ENCODE measurements at places on chromosomes 5 and 9. TPM values are rescaled to one million over a fixed set of nuclear protein-coding genes. Genes with fewer than 3 reads are reported as not detected.

Gene EFNA5
- 12.4 TPM for total RNA-seq

Gene GCNT4
- 1.9 TPM for total RNA-seq

GRCh38 chr9:16870596-16871335, at the start of gene BNC2:
TSS of gene BNC2 (minus strand) at chr9:16870670. CDS start at chr9:16870648, 22 bp downstream.
- H3K27ac ChIP-seq: no peak within 1 kb of the TSS
- DNase-seq: peak; percentile 82
- H3K36me3 ChIP-seq: no peaks in the 10 kb centered on the region
- peak within 1 kb of the TSS; percentile 52 for H3K4me3 ChIP-seq
- peaks cover 15% of the 10 kb centered on the region for H3K4me1 ChIP-seq

Gene SLC4A9
- total RNA-seq: 0.11 TPM

GRCh38 chr9:95009459-95009858, 283.0 kb downstream of the AOPEP start:
- no peak overlapping the region for H3K27ac ChIP-seq
- no peak for DNase-seq
- H3K36me3 ChIP-seq: peaks cover 4% of the 10 kb centered on the region
- H3K4me1 ChIP-seq: peaks cover 5% of the 10 kb centered on the region
- H3K27me3 ChIP-seq: no peaks in the 10 kb centered on the region

Gene ASTN2
- total RNA-seq: 7.0 TPM

GRCh38 chr5:168408561-168409305, 77.5 kb upstream of the RARS1 start:
- DNase-seq: peak; percentile 39
- H3K27ac ChIP-seq: no peak overlapping the region
- no peak overlapping the region for H3K4me3 ChIP-seq
- H3K36me3 ChIP-seq: no peaks in the 10 kb centered on the region

GRCh38 chr5:91361055-91361701, 21.9 kb downstream of the ARRDC3 start:
- no peak overlapping the region for H3K4me3 ChIP-seq
- no peaks in the 10 kb centered on the region for H3K36me3 ChIP-seq
- H3K27ac ChIP-seq: no peak overlapping the region
- no peaks in the 10 kb centered on the region for H3K4me1 ChIP-seq

- no peak for DNase-seq
- H3K27ac ChIP-seq: peak overlapping the region; percentile 69
- H3K4me1 ChIP-seq: peaks cover 4% of the 10 kb centered on the region
- H3K27me3 ChIP-seq: no peaks in the 10 kb centered on the region
- no peaks in the 10 kb centered on the region for H3K36me3 ChIP-seq
- H3K4me3 ChIP-seq: no peak overlapping the region
Observed at GRCh38 chr9:126363847-126364671, 37.4 kb downstream of the MVB12B start.

DNA sequence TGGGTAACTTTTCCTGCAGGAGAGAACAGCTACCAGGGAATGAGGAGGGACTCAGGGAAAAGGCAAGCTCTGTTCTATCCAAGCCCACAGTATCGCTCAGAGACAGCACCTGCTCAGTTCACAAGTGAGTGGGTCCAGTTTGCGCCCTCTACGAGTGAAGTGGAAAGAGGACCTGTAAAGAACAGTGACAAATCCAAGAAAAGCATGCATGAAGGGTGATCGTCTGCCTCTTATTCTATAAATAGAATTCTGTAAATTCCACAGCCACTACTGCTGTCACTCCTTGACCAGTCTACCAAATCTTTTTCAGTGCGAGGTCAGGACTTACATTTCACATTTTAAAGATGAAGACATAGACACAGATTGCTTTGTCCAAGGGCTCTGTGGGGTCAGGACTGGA, 117.5 kb downstream of the ENTREP1 start:
- DNase-seq: no peak
- no peaks in the 10 kb centered on the region for H3K27me3 ChIP-seq
- no peak overlapping the region for H3K4me3 ChIP-seq
- H3K27ac ChIP-seq: no peak overlapping the region
- peaks cover 4% of the 10 kb centered on the region for H3K36me3 ChIP-seq

DNA sequence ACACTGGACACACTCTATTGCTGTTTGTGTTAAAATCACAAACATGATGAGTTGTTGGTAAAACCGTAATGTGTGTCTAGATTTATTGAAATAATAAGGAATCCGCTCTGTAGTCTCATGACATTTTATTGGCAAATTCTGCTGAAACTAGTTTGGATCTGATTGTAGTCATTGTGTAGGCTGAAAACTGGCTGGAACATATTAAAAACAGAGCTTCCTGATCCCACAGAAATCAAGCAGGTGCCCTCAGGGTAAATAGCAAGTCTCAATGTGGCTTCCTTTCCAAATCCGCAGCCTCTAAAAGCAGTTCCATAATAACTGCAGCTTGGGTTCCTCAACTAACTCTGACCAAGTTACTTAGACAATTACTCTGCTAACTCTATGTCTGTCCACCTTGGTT, 427.5 kb upstream of the KIF2A start:
- no peaks in the 10 kb centered on the region for H3K27me3 ChIP-seq
- no peak overlapping the region for H3K4me3 ChIP-seq
- H3K4me1 ChIP-seq: no peaks in the 10 kb centered on the region

- H3K4me1 ChIP-seq: no peaks in the 10 kb centered on the region
- H3K4me3 ChIP-seq: no peak overlapping the region
- no peaks in the 10 kb centered on the region for H3K36me3 ChIP-seq
- H3K27me3 ChIP-seq: no peaks in the 10 kb centered on the region
- H3K27ac ChIP-seq: no peak overlapping the region
- DNase-seq: no peak
Observed at GRCh38 chr9:84748112-84748511, 78.6 kb downstream of the NTRK2 start.

- no peak for DNase-seq
- H3K4me1 ChIP-seq: peaks cover 2% of the 10 kb centered on the region
- no peak overlapping the region for H3K4me3 ChIP-seq
- H3K27ac ChIP-seq: no peak overlapping the region
Observed at GRCh38 chr5:161105525-161105924, 253.5 kb upstream of the ATP10B start.

DNA sequence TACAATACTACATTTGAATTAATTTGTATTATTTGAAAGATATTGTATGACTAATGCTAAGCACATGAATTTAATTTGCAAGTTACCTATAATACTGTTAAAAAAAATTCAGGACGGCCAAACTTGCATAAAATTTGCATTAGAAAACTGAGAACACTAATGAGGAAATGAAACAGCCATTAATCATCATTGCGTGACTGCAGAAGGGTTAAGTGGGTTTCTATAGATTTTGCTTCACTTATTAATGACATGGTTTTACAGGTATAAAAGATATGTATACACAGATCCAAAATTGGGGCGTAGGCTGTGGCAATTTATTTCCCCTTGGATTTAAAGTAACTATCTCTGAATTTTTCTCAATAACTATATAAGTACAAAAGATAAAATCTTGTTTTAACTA, 882.6 kb downstream of the PTPRD start:
- H3K27ac ChIP-seq: no peak overlapping the region
- no peak for DNase-seq
- no peaks in the 10 kb centered on the region for H3K27me3 ChIP-seq
- no peaks in the 10 kb centered on the region for H3K4me1 ChIP-seq

DNA sequence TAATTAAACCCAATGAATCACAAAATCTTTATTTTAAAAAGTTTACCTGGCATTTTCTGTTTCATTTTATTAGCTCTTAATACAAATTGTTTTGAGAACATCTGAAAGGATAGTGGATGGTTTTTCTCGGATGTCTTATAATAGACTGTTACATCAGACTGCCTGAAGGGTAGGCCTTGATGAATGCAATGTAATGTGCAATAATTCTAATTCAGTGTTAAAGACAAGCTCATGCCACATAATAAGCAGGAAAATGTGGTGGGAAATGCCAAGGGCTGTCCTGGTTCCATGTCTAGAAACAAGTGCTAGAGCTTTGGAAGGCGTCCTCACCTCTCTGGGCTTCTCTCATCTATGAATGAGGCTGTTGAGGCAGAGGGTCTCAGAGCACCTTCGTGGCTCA, 148.1 kb downstream of the DEPDC1B start:
- no peak overlapping the region for H3K27ac ChIP-seq
- no peak overlapping the region for H3K4me3 ChIP-seq
- no peak for DNase-seq
- H3K4me1 ChIP-seq: no peaks in the 10 kb centered on the region
- no peaks in the 10 kb centered on the region for H3K27me3 ChIP-seq

- H3K4me3 ChIP-seq: no peak overlapping the region
- no peak for DNase-seq
- H3K36me3 ChIP-seq: no peaks in the 10 kb centered on the region
- no peaks in the 10 kb centered on the region for H3K27me3 ChIP-seq
Observed at GRCh38 chr5:45017568-45017967, 208.8 kb downstream of the MRPS30 start.

DNA sequence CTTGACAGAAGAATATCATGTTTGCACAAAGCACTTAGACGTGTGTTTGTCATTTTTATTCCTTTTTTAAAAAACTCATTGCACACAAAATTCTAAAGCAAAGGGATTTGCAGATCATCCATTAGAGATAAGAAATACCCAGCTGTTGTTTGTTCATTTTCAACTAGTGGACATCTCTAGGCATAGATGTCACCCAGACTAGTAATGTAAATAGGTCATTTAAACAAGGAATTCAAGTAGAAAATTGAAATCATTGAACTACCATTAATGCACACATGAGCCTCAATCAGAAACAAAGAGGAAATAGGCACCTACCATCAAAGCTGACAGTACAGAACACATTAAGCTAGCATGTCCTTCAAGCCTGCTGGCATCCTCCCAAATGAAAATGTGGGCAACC, 107.3 kb downstream of the OR2K2 start:
- H3K36me3 ChIP-seq: no peaks in the 10 kb centered on the region
- H3K4me3 ChIP-seq: no peak overlapping the region
- no peak for DNase-seq
- no peak overlapping the region for H3K27ac ChIP-seq
- H3K4me1 ChIP-seq: no peaks in the 10 kb centered on the region

Gene ANKRD34B
- 0.34 TPM for total RNA-seq
